ENCODE measurements at places on chromosomes 4 and X.

- DNase-seq = no peak
These were observed 54.3 kb downstream of the ADGRL3 start for GRCh38 chr4:61254406-61254805.

DNA sequence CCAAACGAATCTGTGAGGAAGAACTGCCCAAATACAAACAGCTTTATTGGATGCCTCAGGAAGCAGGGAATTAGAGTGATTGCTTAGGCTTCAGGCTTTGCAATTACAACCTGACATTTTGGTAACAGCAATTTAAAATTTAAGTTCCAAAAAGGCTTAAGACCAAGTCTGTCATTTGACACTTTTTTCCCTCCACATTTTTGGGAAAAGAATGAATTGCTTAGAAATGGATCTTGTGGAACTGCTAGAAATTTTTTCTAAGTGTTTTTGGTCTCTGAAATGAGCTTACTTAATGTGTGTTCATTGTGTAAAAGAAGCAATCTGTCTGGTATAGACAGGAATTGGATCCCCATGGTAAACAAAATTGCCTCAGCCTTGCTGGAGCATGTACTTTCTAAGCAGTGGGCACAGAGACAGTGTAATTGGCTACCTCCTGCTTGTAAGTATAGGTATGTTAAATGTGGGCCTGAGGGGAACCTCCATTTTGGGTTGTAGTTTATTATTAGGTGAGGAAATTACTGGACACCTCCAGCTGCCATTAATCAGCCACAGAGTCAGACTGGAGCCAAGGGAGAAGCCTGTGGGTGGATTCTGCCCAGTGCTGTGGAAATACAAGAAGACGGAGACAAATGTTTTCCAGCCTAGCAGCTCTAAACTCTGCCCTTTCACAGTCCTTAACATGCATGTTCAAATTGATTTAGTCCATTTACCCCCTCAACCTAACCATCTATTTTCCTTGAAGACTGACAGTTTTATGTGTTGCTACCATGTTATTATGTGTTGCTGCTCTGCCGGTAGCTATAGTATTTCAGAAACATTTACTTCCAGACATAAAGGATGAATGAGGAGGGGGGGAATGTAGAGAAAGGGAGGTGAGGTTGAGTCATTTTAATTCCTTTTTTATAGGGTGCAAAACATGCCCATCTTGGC lies 473.0 kb downstream of the SPRY1 start:
- DNase-seq = no peak

DNA sequence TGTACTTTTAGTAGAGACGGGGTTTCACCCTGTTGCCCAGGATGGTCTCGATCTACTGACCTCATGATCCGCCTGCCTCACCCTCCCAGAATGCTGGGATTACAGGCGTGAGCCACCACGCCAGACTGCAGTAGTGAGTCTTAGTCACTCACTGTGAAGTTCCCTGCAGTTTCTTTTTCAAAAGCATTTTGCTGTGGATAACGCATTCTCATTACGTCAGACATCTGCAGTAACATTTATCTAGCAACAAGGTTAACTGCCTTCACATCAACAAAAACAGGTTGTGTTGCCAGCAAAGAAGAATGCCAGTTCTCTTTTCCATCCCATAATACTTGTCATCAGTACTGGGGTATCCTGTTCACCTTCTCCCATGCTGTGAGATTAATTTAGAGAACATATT lies 164.6 kb downstream of the DHRSX start:
- no peak for DNase-seq

GRCh38 chr4:23972187-23972586 lies 82.3 kb upstream of the PPARGC1A start:
- no peak for DNase-seq

DNA sequence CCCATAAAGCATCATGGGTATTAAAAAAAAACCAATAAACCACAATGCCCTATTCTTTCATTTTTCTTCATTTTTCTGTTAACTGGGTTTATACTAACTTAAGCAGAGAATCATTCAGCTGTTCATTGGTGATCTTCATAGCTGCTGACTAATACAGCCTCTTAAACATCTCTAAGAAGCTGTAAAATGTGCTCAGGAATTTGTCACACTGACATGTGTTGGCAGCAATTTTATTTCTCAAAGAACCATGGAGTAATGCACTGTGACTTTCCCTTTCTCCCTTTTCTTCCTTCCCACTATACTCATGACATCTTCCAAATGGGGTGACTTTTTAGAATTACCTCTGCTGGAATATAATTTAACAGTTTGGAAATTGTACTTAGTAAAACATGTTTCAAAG lies 315.4 kb downstream of the ANTXR2 start:
- DNase-seq = no peak

All from LoVo (cell line).